GOT3 (cell line): ENCODE measurements at places on chromosomes 7 and 10.

DNA sequence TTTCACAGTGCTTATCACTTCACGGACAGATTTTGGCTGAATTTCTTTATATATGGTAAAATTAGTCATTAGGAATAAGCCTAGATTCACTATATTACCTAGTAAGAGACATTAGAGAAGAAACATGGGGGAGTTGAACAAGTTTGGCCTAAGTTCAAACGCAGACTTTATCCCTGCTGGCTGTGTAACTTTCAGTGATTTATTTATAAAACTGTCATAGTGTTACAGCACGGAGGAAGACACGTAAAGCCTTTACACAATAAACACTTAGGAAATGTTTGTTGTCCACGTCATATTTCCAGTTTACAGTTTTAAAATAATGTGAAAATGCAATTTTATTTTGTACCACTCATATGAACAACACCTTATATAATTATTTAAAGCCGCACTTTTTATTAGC, 661.5 kb downstream of the MAGI2 start:
- no peak for DNase-seq

GRCh38 chr10:13791483-13791882, 204.7 kb downstream of the PRPF18 start:
- no peak for DNase-seq

DNA sequence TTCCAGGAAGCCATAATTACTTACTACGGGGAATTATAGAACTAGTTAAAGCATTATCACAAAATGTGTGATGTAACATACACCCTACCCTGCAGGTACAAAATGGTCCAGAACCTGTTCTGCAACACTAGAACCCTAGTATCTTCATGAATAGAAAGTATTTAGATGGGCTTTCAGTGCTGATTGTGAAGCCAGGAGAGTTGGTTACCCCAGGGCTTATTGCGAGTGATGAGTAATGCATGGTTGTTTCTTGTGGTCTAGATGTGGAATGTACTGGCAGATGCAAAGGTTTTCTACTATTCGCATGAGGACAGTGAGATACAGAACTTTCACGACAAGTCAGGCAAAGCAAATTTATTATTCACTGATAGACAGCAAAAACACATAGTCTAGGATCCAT, 33.6 kb upstream of the AGR3 start:
- no peak for DNase-seq

DNA sequence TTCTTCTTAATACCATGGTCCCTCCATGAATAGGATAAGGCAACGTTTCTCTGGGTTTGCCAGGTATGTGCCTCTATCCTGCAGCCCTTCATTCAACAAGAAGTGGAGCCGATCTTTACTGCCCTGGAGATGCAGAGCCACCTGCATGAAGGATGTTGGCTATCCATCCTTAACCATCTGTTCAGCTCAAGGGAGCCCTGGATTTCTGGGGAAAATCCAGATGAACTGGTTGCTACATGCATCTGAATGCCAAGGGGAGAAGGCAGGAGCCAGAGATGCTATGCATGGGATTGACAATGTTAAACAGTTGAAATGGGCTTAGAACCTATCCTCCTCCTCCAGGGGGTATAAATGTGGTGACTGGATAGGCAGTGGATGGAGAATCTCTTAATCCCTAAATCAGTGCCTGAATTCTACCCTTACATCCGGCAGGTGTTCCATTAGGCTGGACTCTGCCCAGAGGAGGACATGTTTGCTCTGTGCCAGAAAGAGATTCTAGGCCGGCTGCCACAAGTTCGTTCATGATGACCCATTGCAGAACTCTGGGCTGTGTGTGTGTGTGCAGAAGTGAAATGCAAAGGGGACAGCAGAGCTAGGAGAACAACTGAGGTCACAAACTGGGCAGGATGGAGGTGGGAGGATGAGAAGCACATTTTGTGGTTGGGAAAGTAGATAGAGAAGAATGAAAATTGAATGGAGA, 15.6 kb downstream of the CPED1 start:
- DNase-seq, result no peak

DNA sequence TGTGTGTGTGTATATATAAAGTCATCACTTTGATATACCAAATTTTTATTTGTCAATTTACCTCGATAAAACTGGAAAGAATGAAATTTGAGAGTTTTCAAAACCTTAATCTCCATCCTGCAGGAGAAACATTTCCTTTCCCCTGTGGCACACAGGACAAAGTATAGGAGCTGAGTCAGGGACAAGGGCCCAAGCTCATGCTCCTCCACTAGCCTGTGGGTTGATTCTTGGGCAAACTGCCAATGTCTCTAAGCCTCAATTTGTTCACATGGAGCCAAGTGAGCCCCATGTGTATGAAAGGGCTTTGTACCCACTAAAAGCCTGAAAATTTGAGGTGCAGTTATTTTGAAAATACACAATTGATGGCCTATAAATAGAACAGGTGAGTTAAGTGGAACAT, 60.3 kb upstream of the IL6 start:
- no peak for DNase-seq

GRCh38 chr10:14705548-14706230, 69.0 kb downstream of the FAM107B start:
- DNase-seq, result no peak

DNA sequence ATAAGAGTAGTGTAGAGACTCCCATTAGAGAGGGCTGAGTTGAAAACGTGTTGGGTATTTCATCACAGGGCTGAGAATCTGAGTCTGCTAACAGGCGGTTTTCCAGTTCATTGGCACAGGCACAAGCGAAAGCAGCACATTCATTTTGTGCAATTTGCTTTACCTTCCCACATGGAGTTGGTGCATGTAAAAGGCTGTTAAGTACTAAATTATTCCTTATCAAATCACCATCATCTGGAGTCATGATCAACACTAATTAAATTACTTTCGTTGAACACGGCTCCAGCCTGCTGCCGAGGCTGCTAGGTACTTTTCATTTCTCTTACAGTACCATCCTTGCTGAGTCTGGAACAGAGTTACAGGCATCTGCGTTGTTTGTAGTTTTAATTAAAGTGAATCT, 43.8 kb downstream of the ETV1 start:
- no peak for DNase-seq

GRCh38 chr10:123995082-123995460, 98.3 kb downstream of the CHST15 start:
- DNase-seq, result no peak

GRCh38 chr10:24526085-24526649, 197.5 kb downstream of the ARHGAP21 start:
- DNase-seq, result no peak

DNA sequence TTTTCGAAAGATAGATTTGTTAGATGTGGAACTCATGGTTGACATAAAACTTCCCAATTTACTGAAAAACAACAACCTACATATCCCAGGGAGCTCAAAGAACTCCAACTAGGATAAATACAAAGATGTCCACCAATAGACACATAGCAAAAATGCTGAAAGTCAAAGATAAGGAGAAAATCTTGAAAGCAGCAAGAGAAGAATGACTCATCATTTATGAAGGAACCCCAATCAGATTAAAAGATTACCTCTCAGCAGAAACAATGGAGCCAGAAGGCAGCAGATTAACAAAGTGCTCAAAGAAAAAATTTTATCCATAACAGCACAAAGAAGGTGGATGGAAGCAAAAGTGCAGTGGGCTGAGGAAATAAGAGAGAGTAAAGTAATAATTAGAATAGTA, 908.6 kb downstream of the SORCS3 start:
- no peak for DNase-seq

GRCh38 chr10:14020037-14020664, 310.6 kb downstream of the FRMD4A start:
- DNase-seq, result no peak

DNA sequence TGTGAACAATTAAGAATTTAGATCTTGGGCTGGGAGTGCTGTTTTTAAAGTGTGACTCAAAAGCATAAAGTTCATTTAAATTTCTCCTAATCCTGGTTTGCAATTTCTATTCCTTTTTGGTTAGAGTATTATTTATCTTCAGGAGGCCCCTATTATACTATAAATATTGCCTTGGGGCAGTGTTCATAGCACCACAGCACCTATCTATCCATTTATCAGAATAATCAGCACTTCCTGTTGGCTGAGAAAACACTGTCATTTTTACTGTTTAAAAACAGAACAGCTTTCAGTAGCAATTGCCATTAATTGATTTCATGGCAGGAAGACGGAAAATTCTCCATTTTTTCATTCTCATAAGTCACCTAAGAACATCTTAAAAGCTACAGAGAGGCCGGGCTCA, 111.4 kb downstream of the KIAA1217 start:
- no peak for DNase-seq

DNA sequence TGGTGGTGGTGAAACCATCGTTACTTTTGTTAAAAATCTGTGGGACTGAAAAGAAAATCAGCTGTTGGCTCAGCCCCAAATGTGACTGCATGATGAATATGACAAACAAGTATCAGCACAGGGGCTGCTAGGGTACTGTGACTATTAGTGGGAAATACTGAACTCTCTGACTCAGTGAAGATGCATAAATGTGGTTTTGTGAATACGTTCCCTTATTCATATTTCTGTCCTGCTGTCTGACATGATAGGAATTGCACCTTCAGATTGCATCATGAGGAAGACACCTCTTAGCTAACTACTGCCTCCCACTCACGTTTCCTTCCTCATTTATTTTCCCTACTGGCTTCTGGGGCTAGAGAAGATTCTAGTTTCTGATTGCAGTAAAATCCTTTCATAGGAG, 1.4 kb downstream of the CLEC5A start:
- DNase-seq, result no peak

DNA sequence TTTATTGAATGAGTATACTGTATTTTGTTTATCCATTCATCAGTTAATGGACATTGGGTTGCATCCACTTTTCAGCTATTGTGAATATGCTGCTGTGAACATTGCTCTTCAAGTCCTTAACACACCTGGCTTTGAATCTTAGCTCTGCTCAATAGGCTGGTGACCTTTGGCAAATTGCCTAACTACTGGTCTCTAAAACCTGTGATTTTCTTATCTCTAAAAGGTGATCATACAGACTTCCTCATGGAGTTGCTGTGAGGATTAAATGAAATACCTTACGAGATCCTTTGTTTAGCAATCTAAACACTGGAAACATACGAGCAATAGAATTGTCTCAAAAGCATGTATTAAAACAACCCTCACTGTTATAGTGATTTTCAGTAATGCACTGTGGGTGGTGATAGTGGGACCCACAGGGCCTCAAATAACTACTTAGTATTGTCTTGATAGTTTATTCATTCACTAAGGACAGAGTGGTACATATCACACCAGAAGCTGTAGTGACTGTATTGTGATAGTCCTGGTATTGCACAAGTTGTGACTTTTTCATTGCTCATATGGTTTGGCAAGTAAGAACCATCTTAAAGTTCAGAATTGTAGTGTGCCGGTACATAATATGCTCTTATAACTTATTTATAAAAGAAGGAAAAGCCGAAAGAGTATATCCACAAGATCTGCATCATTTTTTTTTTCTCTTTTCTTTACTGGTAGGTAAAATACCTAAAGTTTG, 257.6 kb downstream of the EXOC4 start:
- no peak for DNase-seq

- DNase-seq, result no peak
These were observed 2.3 kb downstream of the GLRX3 start for GRCh38 chr10:130138479-130138866.

DNA sequence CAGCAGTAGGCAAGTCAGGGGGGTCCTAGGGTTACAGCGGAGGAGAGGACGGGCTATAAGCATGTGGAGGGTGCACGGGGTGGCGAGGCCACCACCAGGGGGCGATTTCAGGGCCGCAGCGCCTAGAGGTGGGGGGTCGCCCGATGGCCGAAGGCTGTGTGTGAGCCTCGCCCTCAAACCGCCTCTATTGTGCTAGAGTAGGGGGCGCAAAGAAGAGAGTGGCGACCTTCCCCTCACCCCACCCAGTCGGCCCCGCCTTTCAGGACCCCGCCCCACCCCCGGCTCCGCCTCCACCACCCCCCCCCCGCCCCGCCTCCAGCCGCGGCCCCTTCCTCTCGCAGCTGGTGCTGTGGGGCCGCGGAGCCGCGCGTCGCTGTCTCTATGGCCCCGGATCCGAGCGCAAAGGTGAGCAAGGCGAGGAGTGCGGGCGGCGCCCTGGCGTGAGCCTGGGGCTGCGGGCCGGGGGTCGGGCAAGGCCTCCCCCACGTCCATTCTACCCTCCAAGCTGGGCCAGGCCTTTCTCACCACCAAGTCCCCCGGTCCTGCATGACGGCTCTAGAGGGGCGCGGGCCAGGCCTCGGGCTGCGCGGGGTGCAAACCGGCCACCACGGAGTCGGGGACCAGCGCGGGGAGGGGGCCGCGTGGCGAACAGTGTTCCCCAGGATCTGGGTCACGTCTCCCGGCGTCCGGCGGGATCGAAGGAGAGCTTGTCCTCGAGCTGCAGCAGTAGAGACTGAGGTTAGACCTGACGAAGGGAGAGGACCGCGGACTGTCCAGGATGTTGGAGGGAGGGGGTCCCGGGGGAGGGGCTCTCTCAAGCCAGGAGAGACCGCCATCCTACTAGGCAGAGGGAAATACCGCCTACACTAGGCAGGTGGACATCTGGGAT, at the start of gene SEMA4G:
SEMA4G (plus strand) TSS at position 318 of the 889 bp plus-strand sequence. CDS start 3,409 bp downstream, outside the sequence.
- DNase-seq, result no peak

GRCh38 chr10:3980660-3981059, 195.7 kb upstream of the KLF6 start:
- no peak for DNase-seq

DNA sequence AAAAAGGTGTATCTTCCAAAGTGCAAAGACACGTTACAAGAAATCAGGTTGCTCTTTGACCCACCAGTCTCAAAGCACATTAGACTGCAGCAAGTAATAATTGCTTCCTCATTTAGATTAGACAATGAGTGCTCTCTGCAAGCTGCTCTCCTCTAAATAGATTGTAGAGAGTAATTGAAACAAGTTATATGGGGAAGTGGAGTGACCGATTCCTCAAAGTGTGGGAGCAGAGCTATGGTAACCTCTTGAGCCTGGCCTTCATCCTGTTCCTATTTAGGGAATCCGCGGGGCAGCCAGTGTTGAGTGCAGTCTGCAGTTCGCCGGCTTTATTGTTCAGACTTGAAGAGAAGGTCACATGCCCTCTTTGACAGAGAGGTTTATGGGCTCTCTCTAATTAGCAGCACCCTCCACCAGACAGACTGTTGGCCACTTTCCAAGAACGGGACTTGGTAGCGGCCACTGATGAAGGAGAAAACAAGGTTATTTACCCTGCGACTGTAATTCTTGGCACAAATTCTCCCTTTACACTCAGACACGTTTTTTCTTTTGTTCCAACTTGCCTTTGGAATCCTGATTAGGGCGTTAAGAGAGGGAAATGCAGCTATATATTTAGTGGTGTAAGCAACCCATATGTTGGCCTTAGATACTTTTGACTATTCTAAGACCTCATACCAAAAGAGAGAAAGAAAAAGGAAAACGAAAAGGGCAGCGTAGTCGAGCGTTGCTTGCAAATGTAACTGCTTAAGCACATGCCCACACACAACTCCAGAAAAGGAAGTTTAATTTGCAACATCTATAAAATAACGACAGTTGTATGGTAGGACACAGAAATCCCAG, 107.5 kb downstream of the REEP3 start:
- no peak for DNase-seq

- no peak for DNase-seq
These were observed 52.3 kb downstream of the SHTN1 start for GRCh38 chr10:116952729-116953128.

GRCh38 chr7:15845868-15846267, 159.4 kb upstream of the MEOX2 start:
- no peak for DNase-seq

- DNase-seq, result no peak
These were observed 240.6 kb upstream of the GNAI1 start for GRCh38 chr7:79893991-79894390.
